ENCODE measurements at places on chromosomes 3 and 15. TPM values are rescaled to one million over a fixed set of nuclear protein-coding genes. Genes with fewer than 3 reads are reported as not detected.
A peak's percentile ranks its signal among the peaks of the same experiment; 100 is the strongest.

DNA sequence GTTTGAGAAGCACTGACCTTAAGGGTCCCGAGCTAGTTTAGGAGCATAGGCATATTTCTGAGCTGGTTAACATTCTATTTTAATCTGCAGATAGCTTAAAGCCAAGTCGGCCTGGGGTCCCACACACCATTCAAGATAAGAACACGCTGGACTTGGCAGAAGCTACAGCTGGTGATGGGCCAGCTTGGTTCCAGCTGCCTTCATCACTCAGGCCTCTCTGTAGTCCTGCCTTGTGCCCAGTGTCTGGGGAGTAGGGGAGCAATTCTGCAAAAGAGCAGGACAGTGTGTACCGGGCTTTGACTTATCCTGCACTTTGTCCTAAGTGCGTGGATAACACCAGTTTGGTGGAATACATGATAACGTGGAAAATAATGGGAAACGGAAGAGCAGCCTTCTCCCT is 164.5 kb downstream of the MEGF11 start:
- no peaks in the 10 kb centered on the region for H3K36me3 ChIP-seq
- DNase-seq = no peak
- H3K4me3 ChIP-seq = no peak overlapping the region
- no peak overlapping the region for H3K27ac ChIP-seq

DNA sequence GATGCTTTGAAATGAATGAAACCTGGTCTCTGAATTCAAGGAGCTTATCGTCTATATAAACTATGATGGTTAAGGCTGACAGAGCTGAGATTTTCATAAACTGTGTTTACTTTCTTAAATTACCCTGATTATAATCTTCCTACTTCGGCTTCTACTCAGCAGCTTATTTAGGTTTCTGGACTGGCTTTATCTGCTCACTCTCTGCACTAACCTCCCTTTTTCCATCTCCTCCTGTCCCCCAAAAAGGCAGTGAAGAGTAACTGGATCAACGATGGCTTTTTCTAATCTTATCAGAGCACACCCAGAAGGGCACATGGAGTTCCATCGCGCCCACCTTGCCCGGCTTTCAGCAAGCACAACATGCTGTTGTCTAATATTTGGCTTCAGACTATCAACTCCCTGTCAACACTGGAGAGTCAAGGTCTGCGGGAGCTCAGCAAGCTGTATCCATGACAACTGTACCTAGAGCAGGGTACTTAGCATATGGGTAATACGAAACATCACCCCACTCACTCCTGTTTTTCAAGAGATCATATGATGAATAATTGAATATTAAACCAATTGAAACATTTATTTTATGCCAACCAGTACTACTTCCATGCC is 417.3 kb downstream of the GABRB3 start:
- no peaks in the 10 kb centered on the region for H3K27me3 ChIP-seq
- H3K4me3 ChIP-seq = no peak overlapping the region
- no peaks in the 10 kb centered on the region for H3K4me1 ChIP-seq
- DNase-seq = no peak
- H3K27ac ChIP-seq = no peak overlapping the region
- no peaks in the 10 kb centered on the region for H3K36me3 ChIP-seq

DNA sequence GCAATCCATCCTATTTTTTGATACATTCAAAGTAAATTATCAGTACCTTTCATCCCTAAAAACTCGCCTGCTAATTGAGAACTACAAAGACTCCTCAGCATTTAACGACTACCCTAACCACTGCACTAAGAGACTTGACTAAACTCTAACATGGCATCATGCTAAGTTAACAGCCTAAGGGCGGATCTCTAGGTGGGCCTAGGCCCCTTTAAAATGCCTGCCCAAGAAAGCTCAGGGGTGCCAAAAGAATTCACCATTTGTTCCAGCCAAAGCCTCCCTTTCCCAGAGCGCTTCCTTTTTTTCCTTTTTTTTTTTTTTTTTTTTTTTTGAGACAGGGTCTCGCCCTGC is 568 bp upstream of the NEK4 start:
- DNase-seq = no peak
- peaks cover 66% of the 10 kb centered on the region for H3K4me1 ChIP-seq
- peaks cover 13% of the 10 kb centered on the region for H3K36me3 ChIP-seq
- H3K4me3 ChIP-seq = peak overlapping the region; percentile 89

GRCh38 chr3:183818041-183818620 is 7.2 kb downstream of the MAP6D1 start:
- no peaks in the 10 kb centered on the region for H3K4me1 ChIP-seq
- H3K4me3 ChIP-seq = no peak overlapping the region
- no peaks in the 10 kb centered on the region for H3K27me3 ChIP-seq

DNA sequence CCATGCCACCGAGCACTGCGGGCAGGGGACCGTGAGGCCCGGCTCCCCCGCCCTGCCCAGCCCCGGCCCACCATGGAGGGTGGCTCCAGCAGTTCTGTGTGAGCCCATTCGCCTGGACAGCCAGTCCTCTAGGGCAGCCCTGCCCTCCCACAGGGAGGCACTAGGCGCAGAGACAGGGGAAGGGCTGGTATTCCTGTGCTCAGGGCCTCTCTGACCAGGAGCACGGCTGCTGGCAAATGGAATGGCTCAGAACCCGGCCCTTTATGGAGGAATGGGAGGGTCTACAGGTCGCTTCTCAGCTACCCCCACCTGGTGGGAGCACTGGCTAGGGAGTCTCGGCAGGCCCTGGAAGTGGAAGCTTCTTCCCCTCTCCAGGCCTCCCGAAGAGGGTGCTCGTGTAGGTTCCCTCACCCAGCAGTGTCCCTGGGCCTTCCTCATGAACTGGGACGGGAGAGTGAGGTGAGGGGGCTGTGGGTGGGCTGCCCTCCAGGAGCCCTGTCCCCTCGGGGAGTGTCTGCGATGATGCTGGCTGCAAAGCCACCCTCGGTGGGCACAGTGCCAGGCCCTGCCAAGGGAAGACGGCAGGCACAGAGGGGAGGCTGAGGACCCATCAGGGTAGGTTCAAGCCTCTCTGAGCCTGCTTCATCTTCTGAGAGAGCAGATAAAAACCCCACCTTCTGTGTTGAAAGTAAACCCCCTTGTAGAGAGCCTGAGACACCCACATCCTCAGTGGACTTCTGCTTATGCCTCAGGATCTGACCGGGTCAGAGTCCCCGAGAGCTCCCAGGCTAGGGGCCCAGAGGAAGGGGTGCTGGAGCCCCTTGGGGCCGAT is 1.5 kb downstream of the MELTF start:
- no peaks in the 10 kb centered on the region for H3K36me3 ChIP-seq
- DNase-seq = no peak
- no peak overlapping the region for H3K4me3 ChIP-seq
- H3K27me3 ChIP-seq = no peaks in the 10 kb centered on the region

DNA sequence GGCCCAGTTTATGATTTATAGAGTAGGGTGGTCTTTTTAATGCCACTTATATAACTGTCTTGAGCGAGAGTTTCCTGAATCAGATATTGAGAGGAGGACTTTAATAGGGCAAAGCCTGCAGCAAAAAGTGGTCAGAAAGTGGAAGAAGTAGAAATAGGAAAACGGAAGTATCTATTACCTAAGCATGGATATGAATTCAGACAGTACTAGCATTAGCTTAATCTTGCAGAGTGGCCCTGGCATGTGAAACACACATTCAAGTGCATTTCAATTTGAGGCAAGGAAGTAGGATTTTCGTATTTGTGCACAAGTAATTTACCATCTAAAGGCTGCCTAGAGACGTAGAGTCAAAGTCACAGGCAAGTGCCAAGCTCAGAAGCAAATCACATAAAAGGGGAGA is 622.3 kb downstream of the DIPK2A start:
- no peaks in the 10 kb centered on the region for H3K4me1 ChIP-seq
- no peak overlapping the region for H3K4me3 ChIP-seq
- no peaks in the 10 kb centered on the region for H3K36me3 ChIP-seq
- H3K27me3 ChIP-seq = no peaks in the 10 kb centered on the region
- no peak overlapping the region for H3K27ac ChIP-seq

GRCh38 chr15:97525809-97526208 is 434.7 kb upstream of the ARRDC4 start:
- no peak overlapping the region for H3K27ac ChIP-seq
- DNase-seq = no peak
- H3K4me1 ChIP-seq = no peaks in the 10 kb centered on the region
- no peaks in the 10 kb centered on the region for H3K27me3 ChIP-seq
- no peak overlapping the region for H3K4me3 ChIP-seq
- H3K36me3 ChIP-seq = no peaks in the 10 kb centered on the region

DNA sequence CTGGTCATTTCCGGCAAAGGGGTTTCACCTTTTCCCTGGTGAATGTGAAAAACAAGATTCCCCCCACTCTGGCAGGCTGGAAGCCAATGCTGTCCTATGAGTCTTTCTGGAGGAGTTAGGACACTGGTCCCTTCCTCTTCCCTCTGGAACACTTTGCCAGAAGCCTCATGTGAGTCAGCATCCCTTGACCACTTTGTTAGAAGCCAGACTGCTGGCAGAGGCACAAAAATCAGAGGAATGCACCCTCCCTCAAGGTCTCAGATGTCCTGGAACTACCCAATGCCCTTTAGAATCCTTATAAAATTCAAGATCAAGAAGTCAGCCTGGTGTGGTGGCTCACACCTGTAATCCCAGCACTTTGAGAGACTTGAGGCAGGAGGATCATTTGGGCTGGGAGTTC is 26.6 kb downstream of the ITGB5 start:
- no peaks in the 10 kb centered on the region for H3K4me1 ChIP-seq
- H3K4me3 ChIP-seq = no peak overlapping the region
- DNase-seq = peak; percentile 28
- H3K27me3 ChIP-seq = no peaks in the 10 kb centered on the region
- H3K27ac ChIP-seq = no peak overlapping the region
- peaks cover 26% of the 10 kb centered on the region for H3K36me3 ChIP-seq

DNA sequence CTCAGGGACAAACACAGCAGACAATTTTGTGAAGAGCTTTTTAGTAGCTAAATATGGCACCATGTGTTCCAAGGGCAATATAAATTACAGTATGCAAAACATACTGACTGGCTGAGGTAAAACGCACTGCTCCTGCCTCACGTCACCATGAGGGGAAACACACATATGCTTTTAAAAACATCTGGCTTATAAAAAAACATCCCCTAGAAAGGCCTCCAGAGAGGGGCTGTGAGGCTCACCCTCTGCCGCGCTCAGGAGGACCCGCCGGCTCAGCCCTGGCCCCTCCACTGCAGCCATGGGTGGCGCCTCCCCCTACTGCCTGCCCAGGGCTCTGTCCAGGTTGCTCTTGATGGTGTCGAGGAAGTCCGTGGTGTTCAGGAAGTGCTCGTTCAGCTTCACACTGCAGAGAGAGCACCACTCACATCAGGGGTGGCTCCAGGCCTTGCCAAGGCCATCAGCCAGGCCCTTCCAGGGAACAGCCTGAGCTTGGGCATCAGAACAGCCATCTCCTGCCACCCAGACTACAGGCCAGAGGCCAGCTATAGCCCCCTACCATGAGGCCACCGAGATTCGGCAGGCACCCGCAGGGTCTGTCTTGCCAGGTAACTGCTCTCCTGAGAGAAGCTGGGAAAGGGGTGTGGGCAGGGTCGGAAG is 18.2 kb downstream of the IDH2 start:
- no peak overlapping the region for H3K4me3 ChIP-seq
- no peak for DNase-seq
- H3K27me3 ChIP-seq = no peaks in the 10 kb centered on the region
- H3K36me3 ChIP-seq = peaks cover 8% of the 10 kb centered on the region

DNA sequence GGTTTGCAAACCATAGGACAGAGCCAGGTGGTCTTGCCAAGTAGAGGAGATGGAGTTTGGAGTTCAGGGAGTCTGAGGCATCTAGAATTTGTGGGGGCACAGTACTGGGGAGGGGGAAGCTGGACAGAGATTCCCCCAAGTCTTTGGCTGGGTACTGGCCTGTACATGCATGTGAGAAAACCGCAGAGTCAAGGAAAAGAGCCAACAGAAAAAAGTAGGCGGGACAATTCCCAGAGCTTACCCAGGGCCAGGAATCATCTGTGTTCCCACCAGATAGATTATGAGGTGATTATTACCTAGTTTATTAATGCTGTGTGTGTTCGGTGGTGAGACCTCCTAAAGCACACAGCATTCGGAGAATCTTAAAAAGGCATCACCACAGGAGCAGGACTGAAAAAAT is 11.3 kb downstream of the LYSMD4 start:
- DNase-seq = no peak
- H3K4me3 ChIP-seq = no peak overlapping the region
- H3K4me1 ChIP-seq = peaks cover 15% of the 10 kb centered on the region
- no peaks in the 10 kb centered on the region for H3K36me3 ChIP-seq
- H3K27me3 ChIP-seq = no peaks in the 10 kb centered on the region
- H3K27ac ChIP-seq = no peak overlapping the region

DNA sequence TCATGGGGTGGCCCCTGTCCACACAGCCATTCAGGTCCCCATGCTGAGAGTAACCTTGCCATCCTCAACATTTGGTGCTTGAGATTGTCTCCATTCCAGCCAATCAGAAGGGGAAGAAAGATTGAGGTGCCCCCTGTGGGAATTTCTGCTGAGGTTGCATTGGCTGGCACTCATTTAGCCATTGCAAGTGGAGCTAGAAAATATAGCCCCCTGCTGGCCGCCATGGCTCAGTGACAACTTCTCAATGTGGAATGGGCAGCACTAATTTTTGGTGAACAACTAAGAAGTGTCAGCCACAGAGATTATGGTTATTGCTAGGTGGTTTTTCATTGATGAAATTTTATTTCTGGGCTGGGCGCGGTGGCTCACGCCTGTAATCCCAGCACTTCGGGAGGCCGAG is 22.0 kb downstream of the COL6A6 start:
- no peak overlapping the region for H3K4me3 ChIP-seq
- no peaks in the 10 kb centered on the region for H3K36me3 ChIP-seq
- H3K4me1 ChIP-seq = no peaks in the 10 kb centered on the region
- DNase-seq = peak; percentile 55
- H3K27ac ChIP-seq = no peak overlapping the region

- DNase-seq = no peak
- no peaks in the 10 kb centered on the region for H3K27me3 ChIP-seq
- no peaks in the 10 kb centered on the region for H3K36me3 ChIP-seq
These were observed 227.7 kb upstream of the ST8SIA2 start for GRCh38 chr15:92166029-92166428.

- H3K27ac ChIP-seq = no peak overlapping the region
- H3K4me3 ChIP-seq = no peak overlapping the region
These were observed 9.7 kb downstream of the EPHB1 start for GRCh38 chr3:134804508-134805480.

DNA sequence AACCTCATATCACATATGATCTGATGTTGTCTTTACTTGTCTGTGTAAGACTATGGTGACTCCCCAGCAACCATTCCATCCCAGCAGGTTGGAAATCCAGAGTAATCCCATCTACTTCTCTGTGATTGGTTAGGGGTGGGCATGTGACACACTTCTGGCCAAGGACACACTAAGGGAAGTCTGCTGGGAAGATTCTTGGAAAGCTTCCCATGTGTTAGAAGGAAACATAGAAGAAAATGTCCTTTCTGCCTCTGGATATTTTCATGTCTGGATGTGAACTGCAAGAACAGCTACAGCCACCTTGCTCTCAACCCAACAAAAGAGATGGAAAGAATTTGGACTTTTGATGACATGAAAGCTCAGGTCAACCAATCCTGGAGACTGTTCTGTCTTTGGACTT is 2.6 kb upstream of the UBE2Q2 start:
- H3K27me3 ChIP-seq = peaks cover 14% of the 10 kb centered on the region
- DNase-seq = no peak
- no peaks in the 10 kb centered on the region for H3K36me3 ChIP-seq
- peaks cover 24% of the 10 kb centered on the region for H3K4me1 ChIP-seq
- no peak overlapping the region for H3K4me3 ChIP-seq
- no peak overlapping the region for H3K27ac ChIP-seq

Gene GPR149
- not detected for total RNA-seq

Gene HIGD2B
- total RNA-seq = not detected

Gene AEN
- total RNA-seq = 118 TPM

Gene LRRK1
- total RNA-seq = 0.07 TPM

Gene TFRC
- total RNA-seq = 274 TPM

Gene FOXB1
- not detected for total RNA-seq

Gene GABRA5
- not detected for total RNA-seq

Gene RTP1
- not detected for total RNA-seq

Gene KBTBD13
- not detected for total RNA-seq

All from HepG2 (cell line).